ENCODE measurements at places on chromosomes 3 and 15.

GRCh38 chr3:48125013-48125705, 63.1 kb downstream of the CDC25A start:
- peak; percentile 90 for DNase-seq

DNA sequence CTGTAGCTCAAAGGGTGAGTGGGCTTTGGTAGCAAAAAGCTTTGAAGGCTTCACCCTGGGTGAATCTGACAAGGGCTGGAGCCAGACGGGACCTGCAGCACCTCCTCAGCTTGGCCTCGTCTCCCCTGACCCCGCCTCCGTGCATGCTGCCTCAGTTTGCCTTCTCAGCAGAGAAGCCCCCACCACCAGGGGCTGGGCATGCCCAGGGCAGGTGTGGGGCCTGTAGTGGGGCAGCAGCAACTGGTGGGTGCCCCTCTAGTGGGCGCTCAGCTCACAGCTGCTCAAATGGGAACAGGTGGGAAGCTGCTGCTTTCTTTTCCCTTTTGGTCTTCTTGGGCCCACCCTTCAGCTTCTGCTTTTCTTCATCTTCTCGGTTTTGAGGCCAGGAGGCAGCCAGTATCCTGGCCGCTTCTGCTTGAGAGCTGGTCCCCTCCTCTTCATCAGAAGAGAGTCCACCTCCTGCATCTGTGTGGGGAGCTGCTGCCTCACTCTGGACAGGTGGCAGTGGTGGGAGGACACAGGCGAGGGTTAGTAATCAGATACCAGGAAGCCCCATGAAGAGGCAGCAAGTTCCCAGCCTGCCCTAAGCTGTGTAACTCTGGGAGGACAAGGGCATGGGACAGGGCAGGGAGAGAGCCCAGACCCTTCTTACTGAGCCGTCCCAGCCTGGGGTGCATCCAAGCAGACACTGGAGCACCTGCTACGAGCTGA, 21.0 kb downstream of the TMEM43 start:
- no peak for DNase-seq

GRCh38 chr3:48983096-48983495, 6.9 kb upstream of the P4HTM start:
- no peak for DNase-seq

- no peak for DNase-seq
Observed at GRCh38 chr15:98131924-98132323, 171.4 kb downstream of the ARRDC4 start.

DNA sequence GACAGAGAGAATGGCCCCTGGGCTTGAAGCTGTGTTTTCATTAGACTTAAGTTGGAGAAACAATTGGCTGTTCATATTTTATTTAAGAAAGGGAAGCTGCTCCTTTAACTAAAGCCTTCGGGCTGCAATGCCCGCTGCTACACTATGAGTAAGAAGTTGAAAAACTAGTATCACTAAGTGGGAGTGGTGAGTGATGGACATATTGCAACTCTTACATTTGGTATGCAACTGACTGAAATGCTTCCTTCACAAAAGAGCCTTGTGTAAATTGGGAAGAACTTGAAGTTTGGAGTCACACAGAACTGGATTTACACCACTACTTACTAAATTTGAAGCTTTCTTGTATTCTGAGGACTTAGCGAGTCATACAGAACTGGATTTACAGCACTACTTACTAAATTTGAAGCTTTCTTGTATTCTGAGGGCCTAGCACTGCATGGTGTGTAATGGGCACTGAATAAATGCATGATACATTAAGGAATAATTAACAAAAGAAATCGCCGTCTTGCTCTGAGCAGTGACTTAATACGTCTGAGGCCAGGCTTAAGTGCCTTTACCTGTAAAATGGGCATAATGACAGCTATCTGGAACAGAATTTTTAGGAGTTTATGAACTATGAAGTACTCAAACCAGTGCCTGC, 149.5 kb downstream of the RYR3 start:
- DNase-seq: peak; percentile 1
